T-helper 2 cell treated with Interferon-gamma antibody and Interleukin-4, amounts not matched to agents 100 ng/mL and 5 ng/mL, for 36 hours (primary cell): ENCODE measurements at places on chromosomes 13 and 19. TPM values are rescaled to one million over a fixed set of nuclear protein-coding genes. Genes with fewer than 3 reads are reported as not detected.

Gene PSG7
- not detected in 2 replicates for total RNA-seq

Gene SLC10A2
- total RNA-seq: not detected in 2 replicates

Gene MRPL4
- total RNA-seq: 76.3 and 77.9 TPM in 2 replicates

Gene RDH8
- not detected in 2 replicates for total RNA-seq

Gene PSG2
- total RNA-seq: not detected in 2 replicates

Gene SYT5
- total RNA-seq: not detected in 2 replicates

Gene NCAN
- total RNA-seq: 0.48 TPM in 1 of 2 replicates, not detected in the other

Gene FGF21
- not detected in 2 replicates for total RNA-seq

Gene TMPRSS9
- not detected in 2 replicates for total RNA-seq

Gene PSG11
- not detected in 2 replicates for total RNA-seq

Gene CFAP97D2
- total RNA-seq: 0.18 TPM in 1 of 2 replicates, not detected in the other

Gene KANK3
- total RNA-seq: 1.5 and 2.2 TPM in 2 replicates

Gene F2RL3
- total RNA-seq: 0.39 and 0.77 TPM in 2 replicates

Gene DENND1C
- total RNA-seq: 90.0 and 94.3 TPM in 2 replicates

Gene TPTE2
- 0.14 TPM in 1 of 2 replicates, not detected in the other for total RNA-seq

Gene GSX1
- not detected in 2 replicates for total RNA-seq

Gene ZNF730
- total RNA-seq: 0.34 and 0.61 TPM in 2 replicates

Gene POU4F1
- 0.02 and 0.11 TPM in 2 replicates for total RNA-seq

Gene GARRE1
- total RNA-seq: 2.6 and 4.0 TPM in 2 replicates

Gene FPR2
- total RNA-seq: not detected in 2 replicates
